Activated CD4-positive, alpha-beta T cell treated with anti-CD3 and anti-CD28 coated beads, Interleukin-2, amount 50 U/mL, for 16 hours (primary cell): ENCODE measurements at places on chromosomes 12 and 14.
A peak's percentile ranks its signal among the peaks of the same experiment; 100 is the strongest.

GRCh38 chr12:2179953-2180736, 127.4 kb downstream of the CACNA1C start:
- no peak for DNase-seq

DNA sequence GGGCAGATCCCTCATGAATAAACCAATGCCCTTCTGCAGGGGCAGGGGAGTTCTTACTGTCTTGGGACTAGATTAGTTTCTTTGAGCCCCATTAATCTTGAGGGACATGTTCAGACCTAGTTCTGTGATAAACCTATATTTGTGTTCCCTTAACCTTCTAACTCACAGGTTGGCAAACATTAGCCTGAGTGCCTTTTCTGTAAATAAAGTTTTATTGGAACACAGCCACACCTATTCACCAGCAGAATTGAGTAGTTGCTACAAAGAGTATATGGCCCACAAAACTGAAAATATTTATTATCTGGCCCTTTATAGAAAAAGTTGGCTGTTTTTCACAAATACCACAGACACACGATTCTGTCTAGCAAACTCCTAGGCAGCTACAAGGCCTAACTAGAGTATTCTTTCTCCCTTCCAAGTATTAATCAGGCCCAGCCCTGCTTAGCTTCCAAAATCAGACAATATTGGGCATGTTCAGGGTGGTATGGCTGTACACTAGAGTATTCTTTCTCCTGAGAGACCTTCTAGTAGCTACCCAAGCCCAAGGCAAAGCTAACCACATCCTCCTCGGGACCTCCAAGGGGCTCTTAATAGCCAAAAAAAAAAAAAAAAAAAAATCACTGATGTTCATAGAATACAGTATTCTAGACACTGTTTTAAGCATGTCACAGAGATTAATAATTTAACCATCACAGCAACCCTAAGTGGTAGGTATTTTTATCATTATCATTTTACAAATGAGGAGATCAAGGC, 199.3 kb upstream of the PWP1 start:
- DNase-seq: no peak

- DNase-seq: no peak
Observed at GRCh38 chr14:102138535-102138934, 1.2 kb upstream of the WDR20 start.

- DNase-seq: no peak
Observed at GRCh38 chr12:30525171-30525570, 170.5 kb downstream of the IPO8 start.

DNA sequence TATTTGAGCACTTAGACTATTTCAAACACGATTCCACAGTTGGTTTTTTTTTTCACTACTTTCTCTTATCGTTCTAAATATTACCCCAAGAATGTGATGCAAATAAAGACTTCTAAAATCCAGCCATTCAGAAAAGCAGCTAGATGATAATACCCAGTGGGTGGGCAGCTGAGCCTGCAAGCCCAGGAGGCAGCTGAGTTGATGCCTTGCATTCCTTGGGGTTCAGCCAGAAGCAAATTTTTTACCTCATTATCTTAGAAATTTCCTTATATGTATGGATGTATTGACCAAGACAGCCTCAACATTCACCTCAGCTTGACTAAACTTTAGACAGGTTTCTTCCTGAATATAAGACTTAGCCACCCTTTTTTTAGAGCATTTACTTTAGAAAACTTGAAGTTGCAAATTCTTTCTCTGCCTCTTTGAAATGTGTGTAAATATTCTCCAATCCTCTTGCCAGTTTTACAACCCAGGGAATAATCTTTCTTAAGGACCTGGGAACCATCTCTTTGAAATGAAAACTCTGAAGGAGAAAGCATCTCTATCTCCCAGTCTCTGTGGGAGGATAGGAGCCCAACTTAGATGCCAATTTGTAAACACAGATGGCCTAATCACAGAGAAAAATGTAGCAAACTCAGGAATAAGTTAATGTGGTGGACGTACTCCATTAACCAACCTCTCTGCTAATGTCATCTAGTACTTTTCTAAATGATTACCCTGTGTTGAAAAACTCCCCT, 52.2 kb upstream of the ANP32D start:
- no peak for DNase-seq

DNA sequence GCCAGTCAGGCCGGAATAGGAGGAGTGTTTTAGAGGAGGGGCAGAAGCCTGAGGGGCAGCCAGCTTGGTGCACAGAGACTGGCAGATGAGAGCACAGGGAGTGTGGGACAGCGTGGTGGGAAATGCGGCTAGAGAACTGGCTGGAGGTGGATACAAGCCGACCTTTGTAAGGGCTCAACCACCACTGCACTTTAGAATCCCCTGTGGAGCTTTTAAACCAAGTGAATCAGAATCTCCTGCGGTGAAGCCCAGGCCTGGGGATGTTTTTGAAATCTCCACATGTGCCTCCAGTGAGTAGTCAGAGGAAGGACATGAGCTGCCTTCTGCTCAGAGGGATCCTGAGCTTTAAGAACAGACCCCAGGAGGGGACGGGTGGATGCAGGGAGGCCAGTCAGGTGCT, 10.9 kb upstream of the PCED1B start:
- no peak for DNase-seq

DNA sequence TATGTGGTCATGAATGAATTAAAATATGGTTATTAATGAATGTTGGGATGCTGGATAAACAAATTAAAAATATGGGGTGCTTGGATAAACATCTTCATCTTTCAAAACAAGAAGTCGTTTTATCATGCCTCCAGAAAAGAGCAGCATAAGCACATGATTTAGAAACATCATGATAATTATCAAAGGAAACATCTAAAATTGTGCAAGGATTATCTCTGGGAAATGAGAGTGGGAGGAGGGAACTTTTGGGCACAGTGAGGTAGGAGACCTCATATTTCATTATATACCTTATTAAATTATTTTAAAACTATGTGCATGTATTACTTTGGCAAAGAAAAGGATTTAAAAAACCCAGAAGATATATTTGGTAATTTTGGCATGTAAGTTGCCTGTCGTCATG, 8.9 kb downstream of the C3AR1 start:
- DNase-seq: no peak

DNA sequence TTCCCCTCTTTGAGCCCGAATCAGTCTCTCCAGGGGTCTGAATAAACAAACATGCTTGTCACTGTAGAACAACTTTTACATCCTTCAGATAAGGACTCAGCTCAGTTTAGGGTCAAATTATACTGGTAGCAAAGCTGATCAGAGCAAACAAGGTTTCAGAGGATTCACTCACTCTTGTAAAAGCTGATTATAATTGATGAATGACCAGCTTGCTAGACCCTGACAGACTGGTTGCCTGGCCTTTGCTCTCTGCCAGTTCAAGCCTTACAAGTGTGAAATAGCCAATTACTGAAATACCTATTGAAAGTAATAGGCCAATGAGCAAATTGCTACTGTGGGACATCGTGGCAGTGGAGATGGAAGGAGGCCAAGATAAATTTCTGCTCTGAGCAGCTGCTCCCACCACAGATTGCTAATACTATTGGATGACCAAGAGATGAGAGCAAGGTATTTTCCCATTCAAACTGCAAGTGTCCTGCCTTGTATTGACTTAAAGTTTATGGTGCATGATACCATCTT, 177.6 kb downstream of the PDZRN4 start:
- DNase-seq: no peak

- DNase-seq: no peak
Observed at GRCh38 chr14:31895646-31896045, 181.5 kb upstream of the ARHGAP5 start.

- peak; percentile 45 for DNase-seq
Observed at GRCh38 chr12:1122786-1123185, 131.8 kb downstream of the ERC1 start.

GRCh38 chr12:116818341-116818856, 62.8 kb downstream of the HRK start:
- peak; percentile 3 for DNase-seq

- no peak for DNase-seq
Observed at GRCh38 chr12:52084491-52085231, 5.2 kb downstream of the SMIM41 start.

- no peak for DNase-seq
Observed at GRCh38 chr12:98635657-98636323, 8.8 kb downstream of the IKBIP start.

GRCh38 chr14:68451696-68452373, 341.0 kb downstream of the ZFP36L1 start:
- no peak for DNase-seq

- DNase-seq: no peak
Observed at GRCh38 chr12:57839996-57840395, 6.5 kb downstream of the CTDSP2 start.

DNA sequence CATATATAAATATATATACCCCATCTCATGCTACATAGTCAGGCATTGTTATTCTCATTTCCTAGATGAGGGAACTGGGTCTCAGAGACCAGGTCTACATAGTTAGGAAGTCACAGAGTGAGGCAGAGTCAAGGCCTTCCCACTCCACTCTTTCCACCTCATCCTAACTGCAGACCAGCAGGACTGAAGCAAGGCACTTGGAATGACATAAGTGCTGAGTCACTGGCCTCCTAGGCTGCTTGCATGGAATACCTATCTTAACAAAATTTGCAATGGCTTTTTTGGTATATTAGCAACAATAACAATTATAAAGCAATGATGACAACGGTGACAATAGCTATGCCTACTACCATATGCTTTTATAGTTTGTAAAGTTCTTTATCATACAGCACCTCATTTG, 5.4 kb upstream of the ANO4 start:
- DNase-seq: no peak

DNA sequence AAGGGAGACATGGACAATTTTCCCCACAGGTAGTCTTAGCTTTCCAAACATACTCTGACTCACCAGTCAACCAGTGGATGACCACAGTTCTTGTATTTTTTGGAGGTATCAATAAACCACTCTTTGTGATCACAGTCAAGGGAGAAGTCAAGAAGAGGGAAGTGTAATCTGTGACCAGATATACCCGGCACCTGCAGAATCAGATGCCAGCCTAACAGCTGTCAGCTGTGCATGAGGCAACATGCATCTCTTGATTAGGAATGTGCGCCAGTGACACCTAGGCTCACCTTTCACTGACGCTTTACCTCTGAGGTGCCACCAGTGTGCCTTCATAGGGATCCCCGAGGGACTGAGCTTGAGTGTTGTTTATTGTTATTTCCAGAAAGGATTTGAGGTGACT, 20.0 kb downstream of the PROX2 start:
- DNase-seq: no peak

- no peak for DNase-seq
Observed at GRCh38 chr12:123003257-123003656, 22.8 kb downstream of the ARL6IP4 start.

DNA sequence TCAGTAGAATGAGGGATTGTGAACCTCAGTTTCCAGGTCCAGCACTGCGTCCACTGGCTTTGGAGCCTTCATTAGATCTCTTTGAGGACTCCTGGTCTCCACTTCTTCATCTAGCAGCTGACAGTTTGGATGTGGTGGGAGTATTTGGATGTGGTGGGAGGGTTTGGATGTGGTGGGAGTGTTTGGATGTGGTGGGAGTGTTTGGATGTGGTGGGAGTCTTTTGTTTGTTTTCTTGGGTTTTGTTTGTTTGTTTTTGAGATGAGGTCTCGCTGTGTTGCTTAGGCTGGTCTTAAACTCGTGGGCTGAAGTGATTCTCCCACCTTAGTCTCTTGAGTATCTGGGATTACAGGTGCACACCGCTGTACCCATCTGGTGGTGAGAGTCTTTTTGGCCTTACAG, 64.7 kb downstream of the IFT43 start:
- DNase-seq: no peak

DNA sequence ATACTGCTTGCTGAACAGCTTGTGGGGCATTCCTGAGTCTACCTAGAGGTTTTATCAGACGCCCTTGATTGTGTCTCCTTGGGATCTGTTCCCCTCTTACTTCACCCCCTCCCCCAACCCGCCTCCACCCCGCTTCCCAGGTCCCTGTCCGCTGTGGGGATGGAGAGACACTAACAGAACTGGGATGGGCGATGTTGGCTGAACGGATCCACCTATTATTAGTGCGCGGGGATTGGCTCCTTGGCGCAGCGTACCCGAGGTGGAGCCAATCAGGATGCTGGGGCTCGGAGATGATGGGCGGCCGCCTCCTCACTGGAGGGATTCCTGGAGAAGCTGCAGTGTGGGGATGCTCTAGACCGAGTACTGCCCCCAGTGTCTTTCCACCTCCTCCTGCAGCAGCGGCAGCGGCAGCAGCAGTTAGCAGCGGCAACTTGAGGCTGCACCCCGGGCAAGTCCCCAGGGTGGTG, at the start of gene SYT1:
TSS of gene SYT1 (plus strand) at position 372 of the 467 bp plus-strand sequence.
- no peak for DNase-seq

- DNase-seq: no peak
Observed at GRCh38 chr14:100836941-100837804, 11.3 kb downstream of the MEG3 start.

DNA sequence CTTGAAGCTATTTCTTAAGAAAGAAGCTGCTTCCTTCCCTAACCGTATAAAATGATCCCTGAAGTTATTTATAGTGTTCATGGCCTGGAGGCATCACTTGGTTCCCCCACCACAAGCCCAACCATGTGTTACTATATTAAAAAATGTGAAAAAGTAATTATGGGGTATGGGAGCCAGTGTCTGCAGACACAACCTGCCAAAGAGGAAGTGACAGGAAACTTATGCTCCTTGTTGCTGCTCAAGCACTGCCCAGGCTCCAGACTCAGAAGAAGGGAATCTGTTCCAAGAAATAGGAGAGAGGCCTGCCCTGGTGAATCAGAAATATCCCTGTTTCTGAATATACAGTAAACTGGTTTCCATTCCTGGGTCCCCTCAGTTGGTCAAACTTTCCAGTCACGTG, 217.2 kb upstream of the BMP4 start:
- no peak for DNase-seq

DNA sequence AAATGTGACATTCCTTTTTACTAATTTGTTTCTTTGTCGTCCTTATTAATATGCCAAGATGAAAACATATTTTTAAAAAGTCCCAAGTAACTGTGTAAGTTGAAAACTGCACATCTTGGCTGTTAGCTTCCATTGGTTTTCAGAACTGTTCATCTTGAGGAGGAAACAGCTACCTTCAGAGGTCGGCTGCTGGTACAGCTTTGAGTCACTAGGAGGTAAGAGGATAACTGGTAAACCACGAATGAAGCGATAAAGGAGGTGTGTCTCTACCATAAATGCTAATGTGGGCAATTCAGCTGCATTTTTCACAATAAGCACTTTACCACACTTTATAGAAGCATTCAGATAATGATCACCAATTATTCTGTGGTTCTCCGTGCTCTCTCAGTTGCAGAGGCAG, 137.5 kb upstream of the KRAS start:
- DNase-seq: peak; percentile 94
